ENCODE measurements at places on chromosomes 16 and 17.

GRCh38 chr16:69199382-69199781 lies 12.4 kb downstream of the SNTB2 start:
- DNase-seq = no peak

GRCh38 chr17:37568350-37569053 lies 40.7 kb downstream of the SYNRG start:
- DNase-seq = no peak

DNA sequence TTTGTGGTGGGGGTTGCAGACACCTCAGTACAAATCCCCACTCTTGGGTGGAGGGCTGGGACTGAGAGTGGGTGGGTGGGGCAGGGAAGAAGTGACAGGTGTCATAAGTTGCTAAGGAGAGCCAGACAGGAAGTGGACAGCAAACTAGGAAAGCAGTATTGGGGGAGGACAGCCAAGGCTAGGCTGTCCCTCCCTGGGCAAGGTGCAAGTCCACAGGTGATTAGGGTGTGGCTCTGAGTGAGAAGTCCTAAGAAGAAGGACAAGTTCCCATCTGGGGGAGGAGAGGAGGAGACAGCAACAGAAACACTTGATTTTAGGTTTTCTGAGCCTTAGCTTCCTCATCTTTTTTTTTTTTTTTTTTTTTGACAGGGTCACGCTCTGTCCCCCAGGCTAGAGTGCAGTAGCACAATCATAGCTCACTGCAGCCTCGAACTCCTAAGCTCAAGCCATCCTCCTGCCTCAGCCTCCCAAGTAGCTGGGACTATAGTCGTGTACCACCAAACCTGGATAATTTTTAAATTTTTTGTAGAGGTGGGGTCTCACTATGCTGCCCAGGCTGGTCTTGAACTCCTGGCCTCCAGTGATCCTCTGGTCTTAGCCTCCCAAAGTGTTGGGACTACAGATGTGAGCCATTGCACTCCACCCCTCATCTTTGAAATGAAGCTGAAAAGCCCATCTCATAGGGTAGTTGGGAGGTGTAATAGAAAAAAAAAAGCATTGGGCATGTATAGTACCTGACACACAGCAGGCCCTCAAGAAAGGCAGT lies 2.5 kb downstream of the MAPK3 start:
- DNase-seq = no peak

DNA sequence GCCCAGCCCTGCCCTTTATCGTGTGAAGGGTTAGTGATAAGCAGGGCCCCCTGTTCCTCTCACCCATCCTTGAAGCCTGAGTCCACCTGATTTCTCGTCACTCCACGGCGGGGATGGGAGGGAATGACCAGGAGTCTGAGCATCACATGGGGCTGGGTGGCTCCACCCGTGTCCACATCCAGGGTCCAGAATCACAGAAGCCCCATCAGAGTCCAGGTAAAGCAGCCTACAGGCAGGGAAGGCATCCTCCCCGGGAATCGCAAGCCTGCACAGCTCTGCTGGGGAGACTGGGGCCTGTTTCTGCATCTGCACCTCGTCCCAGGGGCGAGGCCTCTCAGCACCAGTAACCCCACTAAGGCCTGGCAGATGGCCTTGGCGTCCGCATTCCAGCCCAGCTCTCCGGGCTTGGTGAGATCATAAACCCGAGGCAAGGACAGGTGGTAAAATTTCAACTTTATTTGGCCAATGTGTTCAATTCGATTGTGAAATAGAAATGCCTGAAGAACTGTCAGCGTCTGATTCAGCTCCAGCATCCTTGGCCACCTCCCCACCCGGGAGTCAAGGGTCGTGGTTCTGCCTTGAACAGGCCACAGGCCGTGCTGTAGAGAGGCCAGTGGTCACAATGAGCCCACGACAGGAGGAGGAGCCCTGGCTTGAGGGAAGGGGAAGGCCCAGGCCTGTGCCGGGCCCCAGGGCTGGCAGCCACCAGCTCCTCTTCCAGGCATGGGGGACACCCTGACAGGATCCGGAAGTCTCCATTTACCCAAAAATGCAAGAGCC lies 8.1 kb upstream of the PPP1R27 start:
- no peak for DNase-seq

DNA sequence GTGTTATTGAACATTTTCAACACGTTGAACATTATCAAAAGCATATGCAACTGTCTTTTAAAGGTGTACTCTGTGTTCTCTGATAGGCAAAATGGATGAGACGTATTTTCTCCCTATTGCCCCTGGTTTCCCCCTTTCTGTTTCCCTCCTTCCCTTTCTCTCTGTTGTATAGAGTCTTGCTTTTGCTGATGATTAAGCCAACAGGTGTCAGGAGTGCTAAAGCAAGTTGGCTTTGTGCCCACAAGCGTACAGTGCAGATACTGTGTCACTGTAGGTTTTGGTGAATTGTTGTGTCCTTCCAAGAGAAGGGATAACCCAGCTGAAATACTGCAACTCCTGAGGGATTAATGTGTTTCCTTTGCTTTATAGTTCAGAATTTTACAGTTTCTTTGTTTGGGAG lies 74.4 kb downstream of the COX10 start:
- DNase-seq = no peak

GRCh38 chr17:28327709-28328108 lies 7.6 kb downstream of the IFT20 start:
- DNase-seq = no peak

DNA sequence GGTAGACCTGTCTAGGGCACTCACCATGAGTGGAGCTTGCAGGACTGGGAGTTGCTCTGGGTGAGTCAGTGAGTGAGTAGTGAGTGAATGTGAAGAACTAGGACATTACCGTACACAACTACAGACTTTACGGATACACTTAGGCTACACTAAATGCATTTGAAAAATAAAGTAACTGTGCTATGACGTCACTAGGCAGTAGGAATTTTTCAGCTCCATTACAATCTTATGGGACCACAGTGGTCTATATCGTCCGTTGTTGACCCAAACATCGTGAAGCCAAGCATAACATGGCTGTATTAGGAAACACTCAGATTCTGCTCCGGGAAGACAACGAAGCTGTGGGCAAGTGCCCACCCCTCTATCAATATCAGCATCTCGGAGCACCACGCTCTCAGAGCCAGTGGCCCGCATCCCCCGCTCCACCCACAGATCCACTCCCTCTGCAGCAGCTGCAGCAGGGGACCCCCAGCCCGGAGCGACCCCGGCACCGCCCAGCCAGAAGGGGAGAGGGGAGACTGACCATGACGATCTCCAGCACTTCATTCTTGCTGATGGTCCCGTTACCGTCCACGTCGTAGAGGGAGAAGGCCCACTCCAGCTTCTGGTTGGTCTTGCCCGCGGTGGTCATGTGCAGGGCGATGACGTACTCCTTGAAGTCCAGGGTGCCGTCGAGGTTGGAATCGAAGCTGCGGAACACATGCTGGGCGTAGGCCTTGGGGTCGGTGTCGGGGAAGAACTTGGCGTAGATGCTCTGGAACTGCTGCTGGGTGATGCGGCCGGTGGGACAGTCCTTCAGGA lies 594 bp downstream of the RCVRN start:
- DNase-seq = no peak

- DNase-seq = no peak
Measured at GRCh38 chr17:36932694-36933511, 4.4 kb upstream of the LHX1 start.

DNA sequence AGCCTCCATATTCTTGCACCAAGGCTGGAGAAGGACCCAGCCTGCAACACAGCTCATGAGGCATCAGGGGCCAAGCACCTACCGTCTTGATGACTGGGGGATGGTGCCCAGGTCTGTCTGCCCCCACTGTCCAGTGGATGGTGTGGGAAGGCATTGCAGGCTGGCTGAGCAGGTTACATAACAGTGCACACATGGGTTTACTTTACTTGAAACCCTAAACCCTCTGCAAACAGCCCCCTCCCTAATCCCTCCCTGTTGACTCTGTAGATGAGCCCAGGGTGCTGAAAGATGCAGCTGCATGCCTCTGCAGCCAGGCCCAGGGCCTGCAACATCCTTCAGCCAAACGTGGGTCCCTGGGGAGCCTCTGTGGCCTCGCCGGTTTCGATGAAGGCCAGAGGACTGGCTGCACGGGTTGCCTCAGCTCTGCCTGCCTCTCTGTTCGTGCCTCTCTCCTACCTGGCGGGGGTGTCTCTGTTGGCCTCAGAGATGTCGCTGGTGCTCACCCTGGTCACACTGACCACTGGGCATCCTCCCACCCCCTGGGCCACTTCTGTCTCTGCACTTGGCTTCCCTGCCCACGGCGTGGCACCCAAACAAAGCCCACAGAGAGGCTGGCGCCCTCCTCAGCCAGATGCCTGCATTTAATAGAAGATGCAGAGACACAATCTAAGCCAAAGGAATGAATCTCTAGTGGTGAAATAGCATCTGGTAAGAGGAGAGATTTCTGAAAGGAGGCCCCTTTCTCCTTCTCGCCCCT lies 95.1 kb downstream of the METRNL start:
- no peak for DNase-seq

- DNase-seq = no peak
Measured at GRCh38 chr16:80277182-80277581, 263.6 kb upstream of the DYNLRB2 start.
